Stimulated activated CD4-positive, alpha-beta T cell treated with anti-CD3 and anti-CD28 coated beads, Interleukin-15, amount 100 ng/mL, for 1 hour (primary cell): ENCODE measurements at places on chromosomes 3 and 15.

- no peak for DNase-seq
Measured at GRCh38 chr3:119880966-119881365, 99.1 kb downstream of the NR1I2 start.

- DNase-seq = no peak
Measured at GRCh38 chr3:16350597-16351318, 85.7 kb downstream of the OXNAD1 start.

- DNase-seq = no peak
Measured at GRCh38 chr15:66609876-66610275, 44.1 kb upstream of the LCTL start.

- no peak for DNase-seq
Measured at GRCh38 chr3:55804170-55805095, 317.3 kb upstream of the WNT5A start.

GRCh38 chr15:72919936-72920465, 132.3 kb upstream of the NEO1 start:
- no peak for DNase-seq

GRCh38 chr3:119779731-119780383, 2.0 kb upstream of the NR1I2 start:
- no peak for DNase-seq

GRCh38 chr3:46163556-46164041, 44.5 kb downstream of the CCR1 start:
- DNase-seq = no peak

GRCh38 chr3:53613125-53613524, 118.7 kb downstream of the CACNA1D start:
- no peak for DNase-seq

DNA sequence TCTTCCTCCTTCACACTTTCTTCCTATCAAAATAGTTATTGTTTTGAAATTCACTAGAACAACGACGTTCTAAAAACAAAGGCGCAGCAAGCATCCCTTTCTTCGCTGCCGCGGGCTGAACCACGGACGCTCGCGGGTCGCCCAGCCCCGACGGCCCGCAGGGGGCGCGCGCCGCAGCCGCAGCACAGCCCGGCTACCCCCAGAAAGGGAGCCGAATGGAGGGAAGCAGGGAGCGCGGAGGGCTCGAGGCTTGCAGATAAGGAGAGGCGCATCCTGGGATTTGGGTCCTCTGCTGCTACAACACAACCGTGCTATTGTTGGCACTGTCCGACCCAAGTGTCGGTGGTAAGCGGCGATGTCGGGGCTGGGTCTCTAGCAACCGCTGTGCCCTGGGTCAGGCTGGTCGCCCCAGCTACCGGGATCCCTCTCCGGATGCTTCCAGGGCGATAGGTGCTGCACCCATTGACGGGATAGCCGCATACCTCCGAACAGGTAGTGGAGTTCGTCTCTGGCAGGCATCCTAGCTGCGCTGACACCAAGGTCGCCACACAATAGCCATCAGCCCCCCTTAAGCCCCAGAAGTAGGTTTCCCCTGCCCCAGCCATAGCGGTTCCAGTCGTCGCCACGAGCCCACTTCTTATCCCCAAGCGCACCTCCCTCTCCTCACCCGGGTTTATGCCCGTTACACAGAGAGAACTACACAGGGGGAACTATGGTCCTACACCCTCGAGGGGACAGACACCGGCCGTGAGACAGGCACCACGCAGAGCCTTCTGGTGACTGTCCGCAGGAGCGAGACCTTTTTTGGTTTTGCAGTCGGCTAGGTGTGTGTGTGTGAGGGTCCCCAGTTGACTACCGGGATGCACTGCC, 6.0 kb downstream of the ONECUT1 start:
- DNase-seq = no peak

DNA sequence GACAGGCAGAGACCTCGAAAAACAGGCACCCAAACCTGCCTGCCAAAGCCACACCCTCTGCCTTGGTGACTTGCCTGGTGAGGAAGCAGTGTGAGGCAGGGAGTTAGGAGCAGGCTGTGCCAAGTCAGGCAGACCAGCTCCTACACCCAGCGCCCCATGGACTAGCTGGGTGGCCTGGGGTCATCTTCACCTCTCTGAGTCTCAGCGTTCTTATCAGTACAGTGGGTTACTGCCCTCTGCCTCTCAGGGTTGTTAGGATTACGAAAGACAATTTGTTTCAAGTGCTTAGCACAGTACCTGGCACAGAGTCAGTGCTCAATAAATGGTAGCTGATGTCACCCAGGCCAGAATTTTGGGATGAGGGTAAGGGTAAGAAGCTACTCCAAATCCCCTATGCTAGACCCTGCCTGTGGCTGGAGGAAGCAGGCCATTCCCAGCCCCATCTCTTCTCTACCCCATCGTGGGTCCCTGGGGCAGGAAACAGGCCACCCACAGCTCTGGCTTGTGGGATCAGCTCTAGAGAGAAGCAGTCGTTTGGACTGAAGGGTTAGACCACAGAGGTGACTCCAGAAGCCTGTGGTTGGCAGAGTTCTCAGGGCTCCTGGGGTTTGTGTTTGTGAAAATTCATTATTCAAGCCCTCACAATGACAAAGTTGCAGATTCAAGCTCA, 10.1 kb downstream of the SLC51B start:
- no peak for DNase-seq

DNA sequence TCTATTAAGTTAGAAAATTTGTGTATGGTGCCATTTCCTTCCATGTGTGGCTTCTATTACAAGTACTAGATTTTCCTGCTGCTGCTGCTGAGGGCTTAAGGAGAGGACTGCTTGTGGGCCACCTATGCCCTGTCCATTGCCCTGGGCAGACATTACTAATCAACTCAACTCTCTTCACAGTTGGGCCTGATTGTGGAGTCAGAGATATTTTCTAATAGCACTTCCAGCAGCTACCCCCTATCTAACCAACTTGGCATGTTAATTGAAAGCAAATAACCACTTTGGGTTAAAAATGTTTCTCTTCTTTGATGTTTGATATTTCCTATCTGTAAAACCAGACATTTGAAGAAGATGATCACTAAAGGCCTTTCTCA, 242.0 kb downstream of the EDEM1 start:
- DNase-seq = no peak

GRCh38 chr15:100831467-100831866, 48.2 kb upstream of the ALDH1A3 start:
- DNase-seq = no peak

DNA sequence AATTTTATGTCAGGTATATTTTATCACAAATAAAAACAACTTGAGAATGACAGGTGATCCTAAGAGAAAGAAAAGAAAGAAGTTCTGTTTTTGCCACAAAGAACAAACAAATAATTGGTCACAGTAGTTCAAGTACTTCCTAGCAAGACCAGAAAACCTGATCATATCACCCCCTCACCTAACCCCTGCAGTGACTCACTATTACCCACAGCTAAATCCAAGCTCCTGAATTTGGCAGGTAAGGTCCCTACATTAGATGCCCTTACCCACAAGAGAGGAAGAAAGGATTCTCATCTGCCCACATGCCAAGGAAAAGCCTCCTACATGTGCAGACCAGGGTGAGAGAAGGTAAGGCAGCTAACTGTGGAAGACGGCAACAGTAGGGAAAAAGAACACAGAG, 4.4 kb downstream of the SSUH2 start:
- DNase-seq = no peak

DNA sequence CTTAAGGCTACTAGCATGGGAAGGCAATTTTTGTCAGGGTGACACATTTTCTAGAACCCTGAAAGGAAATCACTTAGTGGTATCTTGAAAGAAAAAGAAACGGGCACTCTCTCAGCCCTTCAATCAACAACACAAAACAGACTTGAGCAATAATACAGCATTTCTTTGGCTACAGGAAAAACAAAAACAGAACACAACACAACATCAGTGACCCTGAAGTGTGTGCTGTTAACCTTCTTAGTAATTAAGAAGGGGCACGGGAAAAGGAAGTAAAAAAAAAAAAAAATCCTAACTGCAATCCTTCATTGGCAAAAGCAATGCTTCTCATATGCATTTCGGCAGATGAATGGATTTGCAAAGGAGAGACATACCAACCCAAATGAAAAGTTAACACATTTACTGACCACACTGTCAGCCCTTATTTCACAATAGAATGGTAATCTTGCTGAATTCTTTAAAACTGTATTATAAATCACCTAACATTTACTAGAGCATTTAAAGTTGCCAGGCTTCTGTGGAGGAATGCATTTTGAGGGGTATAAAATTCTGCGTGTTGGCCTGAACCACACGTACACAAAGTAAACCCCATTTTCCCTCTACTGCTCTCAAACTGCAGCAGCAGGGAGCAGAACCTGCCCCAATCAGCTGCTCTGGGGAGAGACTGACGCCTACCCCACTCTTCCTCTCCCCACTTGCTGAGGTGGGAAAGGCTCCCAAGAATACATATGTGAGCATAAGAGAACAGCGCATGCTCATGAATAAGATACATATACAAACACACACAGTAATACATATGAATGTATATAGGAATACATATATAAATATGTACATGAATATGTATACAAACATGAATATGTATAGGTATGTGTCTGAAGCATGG, 198.5 kb downstream of the FOXP1 start:
- no peak for DNase-seq

GRCh38 chr15:71096676-71097075, 18.6 kb upstream of the THSD4 start:
- DNase-seq = no peak

DNA sequence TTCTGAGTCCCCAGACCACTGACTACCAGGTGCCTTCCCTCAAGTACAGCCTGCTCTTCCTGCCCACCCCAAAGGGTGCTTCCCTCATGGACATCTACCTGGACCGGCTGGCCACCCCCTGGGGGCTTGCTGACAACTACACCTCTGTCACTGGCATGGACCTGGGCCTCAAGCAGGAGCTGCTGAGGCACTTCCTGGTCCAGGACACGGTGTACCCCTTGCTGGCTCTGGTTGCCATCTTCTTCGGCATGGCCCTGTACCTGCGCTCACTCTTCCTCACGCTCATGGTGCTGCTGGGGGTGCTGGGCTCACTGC, 9.3 kb downstream of the DISP2 start:
- DNase-seq = no peak

GRCh38 chr15:48440084-48440483, 108.9 kb downstream of the DUT start:
- DNase-seq = no peak

- DNase-seq = no peak
Measured at GRCh38 chr3:187781001-187781400, 35.7 kb upstream of the BCL6 start.

DNA sequence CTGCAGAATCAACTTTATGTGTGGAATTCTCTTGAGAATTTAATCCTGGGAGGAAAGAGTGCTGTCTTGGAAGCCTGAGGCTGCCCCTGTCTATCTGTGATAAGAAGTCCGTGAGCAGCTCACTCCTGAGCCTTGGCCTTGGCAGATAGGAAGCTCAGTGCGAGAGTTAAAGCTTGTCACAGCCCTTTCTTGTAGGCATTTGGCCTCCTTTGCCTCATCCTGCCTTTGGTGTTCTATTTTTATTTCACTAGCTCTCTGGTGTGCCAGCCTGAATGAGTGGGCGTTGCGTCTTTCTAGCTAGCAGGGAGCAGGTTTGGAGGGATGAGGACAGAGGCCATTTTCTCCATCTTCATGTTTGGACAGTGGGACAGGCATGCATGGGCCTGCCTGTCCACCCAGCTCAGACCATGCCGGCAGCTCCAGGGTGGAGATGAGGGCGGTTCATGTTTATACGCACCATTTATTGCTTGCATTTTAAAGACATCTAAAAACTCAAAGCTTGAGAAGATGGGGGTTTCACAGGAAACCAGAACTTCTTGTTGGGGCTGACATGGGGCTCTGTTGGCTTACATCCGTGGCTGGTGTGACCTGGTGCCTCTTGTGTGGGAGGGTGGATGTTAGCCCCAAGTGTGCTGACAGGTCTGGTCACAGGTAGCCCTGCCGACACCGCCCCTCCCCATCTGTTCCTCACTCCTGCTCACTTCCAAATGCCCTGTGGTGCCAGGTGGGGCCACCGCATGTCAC, 29.8 kb downstream of the IRAK2 start:
- DNase-seq = peak; percentile 15

DNA sequence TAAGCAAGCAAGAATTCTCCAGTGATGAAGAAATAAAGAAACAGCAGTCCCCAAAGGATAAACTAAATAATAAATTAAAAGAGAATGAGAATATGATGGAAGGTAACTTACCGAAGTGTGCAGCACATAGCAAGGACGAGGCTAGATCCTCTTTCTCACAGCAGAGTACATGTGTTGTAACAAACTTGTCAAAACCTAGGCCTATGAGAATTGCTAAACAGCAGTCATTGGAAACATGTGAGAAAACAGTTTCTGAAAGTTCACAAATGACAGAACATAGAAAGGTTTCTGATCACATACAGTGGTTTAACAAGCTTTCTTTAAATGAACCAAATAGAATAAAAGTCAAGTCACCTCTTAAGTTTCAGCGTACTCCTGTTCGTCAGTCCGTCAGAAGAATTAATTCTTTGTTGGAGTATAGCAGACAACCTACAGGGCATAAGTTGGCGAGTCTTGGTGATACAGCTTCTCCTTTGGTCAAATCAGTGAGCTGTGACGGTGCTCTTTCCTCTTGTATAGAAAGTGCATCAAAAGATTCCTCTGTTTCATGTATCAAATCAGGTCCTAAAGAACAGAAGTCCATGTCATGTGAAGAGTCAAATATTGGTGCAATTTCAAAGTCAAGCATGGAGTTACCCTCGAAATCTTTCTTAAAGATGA, 4.5 kb upstream of the SCG5 start:
- DNase-seq = no peak

DNA sequence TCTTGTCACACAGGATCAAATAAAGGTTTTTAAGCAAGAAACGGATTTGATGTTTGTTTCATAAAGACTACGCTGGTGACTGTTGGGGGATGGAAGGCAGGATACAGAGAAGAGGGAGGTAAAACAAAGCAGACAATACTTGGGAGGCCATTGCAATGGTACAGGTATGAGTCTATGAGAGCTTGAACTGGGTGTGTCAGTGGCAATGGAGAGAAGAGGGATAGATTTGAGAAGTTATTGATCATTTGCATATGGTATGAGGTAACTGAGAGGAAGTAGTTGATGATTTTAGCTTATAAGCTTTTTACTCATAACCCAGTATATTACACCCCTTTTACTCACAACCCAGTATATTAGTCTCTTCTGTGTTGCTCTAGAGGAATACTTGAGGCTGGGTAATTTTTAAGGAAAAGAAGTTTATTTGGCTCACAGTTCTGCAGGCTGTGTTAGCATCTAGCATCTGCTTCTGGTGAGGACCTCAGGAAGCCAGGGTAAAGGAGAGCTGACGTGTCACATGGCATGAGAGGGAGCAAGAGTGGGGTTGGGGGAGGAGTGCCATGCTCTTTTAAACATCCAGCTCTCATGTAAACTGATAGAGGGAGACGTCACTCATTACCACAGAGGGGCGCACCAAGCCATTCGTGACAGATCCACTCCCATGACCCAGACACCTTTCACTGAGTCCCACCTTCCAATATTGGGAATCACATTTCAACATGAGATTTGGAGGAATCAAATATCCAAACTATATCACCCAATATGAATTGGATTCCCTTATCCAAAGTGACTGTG, 153.9 kb downstream of the VPS8 start:
- no peak for DNase-seq

GRCh38 chr3:187833799-187834578, 88.7 kb upstream of the BCL6 start:
- no peak for DNase-seq

- DNase-seq = no peak
Measured at GRCh38 chr15:68268405-68268804, 9.1 kb upstream of the FEM1B start.

- DNase-seq = no peak
Measured at GRCh38 chr3:160886421-160886820, 130.4 kb downstream of the PPM1L start.
